ENCODE measurements at places on chromosomes 2 and 18.

- no peak for DNase-seq
Measured at GRCh38 chr18:35457140-35457704, 40.5 kb downstream of the INO80C start.

- DNase-seq: no peak
Measured at GRCh38 chr2:191574232-191574631, 103.7 kb upstream of the NABP1 start.

- no peak for DNase-seq
Measured at GRCh38 chr18:36295880-36296301, 1.6 kb upstream of the FHOD3 start.

DNA sequence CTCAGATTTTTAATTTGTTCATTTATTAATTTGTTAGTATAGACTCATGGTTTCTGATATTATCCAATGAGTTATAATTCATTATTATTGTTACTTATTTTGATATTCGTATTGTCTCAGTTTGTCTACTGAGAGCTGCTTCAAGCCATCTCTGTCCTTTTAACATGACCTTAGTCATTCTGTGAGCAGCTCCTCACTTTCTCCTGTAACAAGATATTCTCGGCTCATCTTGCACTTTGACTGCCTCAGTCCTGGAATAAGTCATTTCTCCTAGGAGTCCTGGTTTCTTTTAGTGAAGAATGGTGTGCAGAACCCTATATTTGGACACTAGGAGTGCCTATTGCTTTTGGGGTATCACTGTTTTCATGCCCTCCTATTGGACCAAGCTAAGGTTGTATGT, 13.2 kb downstream of the ASB1 start:
- no peak for DNase-seq

- no peak for DNase-seq
Measured at GRCh38 chr2:109057686-109058085, 68.7 kb upstream of the EDAR start.

DNA sequence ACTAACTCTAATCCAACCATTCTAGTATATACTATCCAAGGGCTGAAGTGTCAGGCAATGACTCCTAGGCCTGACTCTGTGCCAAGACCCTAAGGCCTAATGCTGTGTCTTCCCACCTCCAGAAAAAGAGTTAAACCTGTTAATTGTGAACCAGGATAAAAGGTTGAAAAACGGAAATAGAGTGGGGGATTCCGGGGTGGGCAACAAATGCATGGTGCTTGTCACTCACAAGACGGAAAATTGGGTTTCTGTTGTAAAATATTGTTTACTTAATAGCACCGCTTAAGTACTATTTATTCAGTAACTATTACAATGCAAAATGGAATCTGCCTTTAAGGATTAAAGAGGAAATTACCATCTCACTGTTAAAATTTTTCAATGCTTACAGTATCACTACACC, 3.2 kb downstream of the STK17B start:
- no peak for DNase-seq

- DNase-seq: no peak
Measured at GRCh38 chr2:70304498-70304897, 2.6 kb upstream of the FAM136A start.

DNA sequence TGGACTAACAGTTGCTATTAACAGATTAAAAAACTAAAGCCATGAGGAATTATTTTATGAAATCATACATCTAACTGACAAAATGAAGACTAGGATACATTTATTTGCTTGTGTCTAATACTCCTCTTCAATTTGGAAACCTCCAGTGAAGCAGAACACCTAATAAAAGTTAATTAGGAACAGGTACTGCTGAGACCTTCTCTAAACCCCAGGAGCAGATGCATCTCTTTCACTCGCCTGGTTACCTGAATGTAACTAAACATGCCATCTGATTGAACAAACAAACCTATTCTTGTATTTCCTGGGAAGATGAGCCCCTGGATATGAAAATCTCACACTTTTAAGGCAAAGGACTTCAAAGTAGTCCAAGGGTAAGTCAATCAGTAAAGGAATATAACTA, 898.2 kb downstream of the NRXN1 start:
- no peak for DNase-seq

DNA sequence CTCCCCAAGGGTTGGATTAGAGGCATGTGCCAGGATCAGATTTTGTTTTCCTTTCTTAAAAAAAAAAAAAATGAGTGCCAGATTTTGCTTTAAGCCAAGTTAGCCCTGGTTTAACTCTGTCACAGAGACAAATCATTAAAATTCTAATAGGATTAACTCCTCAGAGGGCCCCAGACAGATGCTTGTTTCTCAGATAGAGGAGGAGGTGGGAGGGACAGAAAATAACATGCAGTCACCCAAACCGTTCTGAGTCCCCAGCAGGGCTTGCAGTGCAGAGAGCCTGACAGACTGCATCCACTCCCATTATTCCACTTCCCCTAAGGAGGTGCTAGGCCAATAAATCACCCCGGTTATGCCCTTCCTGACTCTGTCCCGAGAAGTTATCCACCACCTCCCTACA, 6.3 kb upstream of the PROKR1 start:
- no peak for DNase-seq

GRCh38 chr2:122300758-122301157, 545.3 kb downstream of the TSN start:
- no peak for DNase-seq

DNA sequence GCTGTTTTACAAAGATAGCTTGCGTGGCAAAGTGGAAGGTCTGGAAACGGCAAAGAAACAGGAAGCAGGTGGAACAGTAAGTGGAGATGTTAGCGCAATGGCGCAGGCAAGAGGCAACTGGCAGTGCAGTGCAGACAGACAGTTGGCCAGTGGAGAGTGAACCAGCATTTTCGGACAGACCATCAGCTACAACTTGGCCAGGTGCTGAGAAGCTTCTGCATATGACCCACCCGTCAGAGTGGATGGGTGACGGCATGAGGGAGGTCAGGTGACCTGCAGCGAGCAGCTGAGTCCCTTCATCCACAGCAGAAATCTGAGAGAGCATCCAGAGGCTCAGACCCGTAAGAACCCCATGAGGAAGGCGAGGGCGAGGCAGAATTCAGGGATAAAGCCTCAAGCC, 33.8 kb downstream of the NPC1 start:
- no peak for DNase-seq

GRCh38 chr2:23476786-23477185, 91.8 kb downstream of the KLHL29 start:
- no peak for DNase-seq

GRCh38 chr2:214674278-214674677, 135.2 kb downstream of the BARD1 start:
- DNase-seq: no peak

- no peak for DNase-seq
Measured at GRCh38 chr2:15758848-15759247, 167.2 kb downstream of the DDX1 start.

DNA sequence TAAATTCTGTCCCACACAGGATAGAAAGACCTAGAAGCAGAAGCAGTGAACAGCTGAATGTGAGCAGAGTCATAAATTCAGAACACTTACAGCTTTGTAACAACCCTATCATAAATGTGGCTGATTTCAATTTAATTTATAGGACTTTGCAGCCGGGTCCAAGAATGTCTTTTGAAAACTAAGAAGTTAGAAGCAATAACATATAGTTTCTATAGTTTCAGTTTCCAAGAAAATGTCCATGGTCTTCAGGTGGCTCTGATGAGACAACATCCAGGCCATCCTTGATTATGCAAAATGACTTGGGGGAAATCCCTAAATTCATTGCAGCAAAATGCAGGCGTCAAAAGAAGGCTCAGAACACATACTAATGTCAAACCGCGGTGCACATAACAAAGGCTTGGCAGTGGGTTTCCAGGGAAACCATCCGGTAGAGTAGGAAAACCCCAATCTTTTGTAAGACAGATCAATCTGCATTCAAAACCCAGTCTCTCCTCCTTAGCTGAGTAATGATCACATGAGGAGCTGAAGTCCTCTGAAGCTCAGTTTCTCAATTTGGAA, 442.2 kb upstream of the ID2 start:
- peak; percentile 13 for DNase-seq

GRCh38 chr2:17199741-17200140, 318.5 kb downstream of the RAD51AP2 start:
- no peak for DNase-seq

- no peak for DNase-seq
Measured at GRCh38 chr18:24321071-24321470, 76.6 kb downstream of the OSBPL1A start.

- DNase-seq: no peak
Measured at GRCh38 chr2:215460682-215461382, 25.0 kb upstream of the FN1 start.

DNA sequence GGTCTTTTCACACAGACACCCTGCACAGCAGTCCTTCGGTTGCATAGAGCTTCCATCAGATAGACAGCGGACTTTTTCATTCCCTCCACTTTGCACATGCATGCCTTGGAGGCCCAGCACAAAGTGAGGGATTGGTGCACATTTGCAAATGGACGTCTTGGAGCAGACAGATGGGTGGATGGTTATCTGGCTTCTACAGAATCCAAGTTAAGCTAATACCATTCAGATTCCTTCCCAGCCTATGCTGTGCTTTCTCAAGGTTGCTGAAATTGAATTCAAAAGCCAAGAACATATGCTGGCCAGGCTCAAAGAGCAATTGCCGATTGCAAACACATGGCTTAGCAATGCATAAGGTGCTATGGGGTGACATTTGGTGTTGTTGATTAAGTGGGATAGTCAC, 186.4 kb downstream of the VAPA start:
- DNase-seq: no peak

GRCh38 chr2:50066873-50067272, 912.6 kb upstream of the FSHR start:
- DNase-seq: no peak

DNA sequence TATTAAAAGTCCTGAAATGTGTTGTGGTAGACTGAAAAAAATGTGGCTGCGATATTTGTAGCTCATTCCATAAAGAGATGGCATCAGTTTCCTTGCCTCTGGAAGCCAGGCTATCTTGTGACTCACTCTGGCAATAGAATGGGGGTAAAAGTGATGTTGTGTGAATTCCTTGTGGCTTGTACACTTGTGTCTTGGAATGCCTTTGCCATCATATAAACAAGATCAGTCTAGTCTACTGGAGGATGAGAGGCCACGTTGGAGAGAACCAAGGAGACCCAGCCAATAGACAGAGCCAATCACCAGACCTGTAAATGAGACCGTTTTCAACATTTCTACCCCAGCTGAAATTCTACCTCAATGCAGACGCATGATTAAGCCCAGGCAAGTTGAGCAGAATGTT, 254.1 kb downstream of the TRIB2 start:
- DNase-seq: no peak

GRCh38 chr2:108026092-108026794, 39.9 kb downstream of the SLC5A7 start:
- no peak for DNase-seq

GRCh38 chr2:226600184-226600583, 199.4 kb downstream of the IRS1 start:
- DNase-seq: no peak

DNA sequence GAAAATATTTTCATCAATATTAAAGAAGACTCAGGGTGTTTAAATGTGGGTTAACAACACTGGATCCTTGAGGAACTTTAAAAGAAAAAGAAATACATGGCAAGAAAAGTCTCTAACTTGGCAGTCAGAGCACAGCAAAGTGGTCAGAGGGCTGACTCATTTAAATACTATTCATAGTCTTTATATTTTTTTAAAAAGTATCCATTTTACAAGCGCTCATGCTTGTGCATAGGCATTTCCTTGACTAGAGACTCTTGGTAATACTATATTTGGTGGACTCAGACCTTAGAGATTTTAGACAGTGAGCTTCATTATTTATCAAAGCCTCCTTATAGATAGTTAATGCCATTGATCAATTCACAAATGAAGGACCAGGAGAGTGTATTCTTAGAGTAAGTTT, 110.2 kb downstream of the ABCA12 start:
- no peak for DNase-seq

DNA sequence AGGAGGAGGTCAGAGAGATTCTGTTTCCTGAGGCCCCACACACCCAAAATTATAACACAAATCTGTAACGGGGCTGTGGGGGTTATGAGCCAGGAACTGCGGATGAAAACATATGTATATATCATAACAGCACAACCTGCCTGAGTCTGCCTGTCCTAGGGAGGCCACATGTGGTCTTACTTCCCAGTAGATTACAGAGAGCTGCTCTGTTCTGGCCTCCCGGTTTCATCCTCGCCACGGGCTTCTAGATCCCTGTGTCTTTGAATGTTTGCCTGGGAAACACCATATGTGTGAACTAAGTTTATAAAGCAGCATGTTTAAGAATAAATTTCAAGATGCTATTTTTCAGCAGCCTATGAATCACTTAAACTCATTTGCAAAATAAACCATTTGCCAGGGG, 124.0 kb downstream of the TMEM200C start:
- DNase-seq: no peak

GRCh38 chr18:26133652-26134051, at the start of gene PSMA8:
TSS of gene PSMA8 (plus strand) at chr18:26133869. CDS start at chr18:26133966, 97 bp downstream.
- DNase-seq: no peak

GRCh38 chr2:164802095-164802707, 39.4 kb downstream of the COBLL1 start:
- DNase-seq: no peak

DNA sequence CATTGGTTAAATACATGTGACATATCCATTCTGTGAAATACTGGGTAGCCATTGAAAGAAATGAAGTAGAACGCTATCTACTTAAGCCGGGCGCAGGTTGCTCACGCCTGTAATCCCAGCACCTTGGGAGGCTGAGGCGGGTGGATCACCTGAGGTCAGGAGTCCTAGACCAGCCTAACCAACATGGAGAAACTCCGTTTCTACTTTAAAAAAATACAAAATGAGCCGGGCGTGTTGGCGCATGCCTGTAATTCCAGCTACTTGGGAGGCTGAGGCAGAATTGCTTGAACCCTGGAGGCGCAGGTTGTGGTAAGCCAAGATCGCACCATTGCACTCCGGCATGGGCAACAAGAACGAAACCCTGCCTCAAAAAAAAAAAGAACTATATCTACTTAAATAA, 45.7 kb upstream of the ASPRV1 start:
- DNase-seq: no peak

DNA sequence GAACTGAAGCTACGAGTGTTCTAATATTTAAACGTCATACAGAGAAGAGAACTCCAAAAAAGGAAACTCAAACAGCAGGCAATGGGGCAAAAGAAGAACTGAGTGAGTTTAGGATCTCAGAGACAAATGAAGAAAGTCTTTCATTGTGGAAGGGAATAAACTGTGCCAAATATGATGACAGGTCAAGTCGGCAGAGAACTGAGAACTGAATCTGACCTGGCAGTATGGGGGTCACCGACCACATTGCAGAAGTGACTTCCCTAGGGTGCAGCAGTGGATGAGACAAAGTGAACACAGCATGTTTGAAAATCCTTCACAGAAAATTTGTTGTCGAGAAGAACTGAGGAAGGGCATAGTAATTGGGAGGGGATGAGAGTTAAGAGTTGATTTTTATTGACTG, 55.9 kb downstream of the TTC21B start:
- no peak for DNase-seq

DNA sequence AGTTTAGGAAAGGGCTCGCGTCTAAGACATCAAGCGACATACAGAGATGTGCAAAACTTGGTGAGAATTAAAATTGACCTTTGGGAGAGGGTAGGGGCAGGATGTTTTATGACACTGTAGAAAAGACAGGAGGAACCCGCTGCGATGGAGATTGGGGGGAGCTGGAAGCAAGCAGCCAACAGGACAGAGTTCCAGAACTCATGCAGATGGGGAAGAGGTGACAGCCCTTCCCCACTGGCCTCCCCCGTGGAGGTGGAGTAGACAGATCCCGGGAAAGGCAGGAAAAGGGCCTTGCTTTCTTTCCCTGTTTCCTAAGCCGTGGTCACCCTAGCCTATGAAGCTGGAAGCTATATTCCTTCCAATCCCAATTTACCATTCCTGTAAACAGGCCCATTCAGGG, 39.1 kb downstream of the ANO7 start:
- no peak for DNase-seq

Data from right atrium auricular region (tissue), 2 donors.